SIG-M5 (cell line): ENCODE measurements at places on chromosomes 16 and 17.

- DNase-seq: no peak
These were observed 118.4 kb downstream of the COPRS start for GRCh38 chr17:31740611-31741082.

DNA sequence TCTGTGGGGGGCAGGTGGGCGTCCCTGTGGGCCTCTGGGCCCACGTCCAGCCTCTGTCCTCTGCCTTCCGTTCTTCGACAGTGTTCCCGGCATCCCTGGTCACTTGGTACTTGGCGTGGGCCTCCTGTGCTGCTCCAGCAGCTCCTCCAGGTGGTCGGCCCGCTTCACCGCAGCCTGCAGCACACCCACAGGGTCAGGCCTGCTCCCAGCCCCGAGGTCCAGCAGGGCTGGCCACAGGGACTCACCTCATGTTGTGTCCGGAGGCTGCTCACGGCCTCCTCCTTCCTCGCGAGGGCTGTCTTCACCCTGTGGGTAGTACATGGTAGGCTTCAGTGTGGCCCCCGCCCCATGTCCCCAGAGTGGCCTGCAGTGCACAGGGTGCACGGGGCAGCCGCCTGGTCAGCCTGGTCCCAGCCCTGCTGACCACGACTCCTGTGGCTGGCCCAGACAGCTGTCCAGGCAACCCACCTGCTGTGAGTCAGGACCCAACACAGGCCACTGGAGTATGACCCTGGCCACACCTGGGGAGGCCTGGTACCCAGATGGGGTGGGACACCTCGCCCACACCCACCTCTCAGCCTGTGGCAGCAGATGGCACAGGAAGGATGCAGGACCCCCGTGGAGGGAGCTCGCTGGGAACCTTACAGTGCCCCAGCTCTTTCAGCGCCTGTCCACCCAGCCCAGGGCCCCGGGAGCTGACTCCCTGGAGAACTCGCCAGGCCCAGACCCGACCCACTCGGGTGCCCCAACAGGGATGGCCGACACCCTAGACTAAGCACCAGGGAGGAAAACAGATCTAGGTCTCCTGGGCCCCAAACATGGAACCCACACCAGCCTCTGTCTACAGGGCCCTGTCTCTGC lies 23.9 kb upstream of the AATK start:
- no peak for DNase-seq

GRCh38 chr17:37162800-37163199 lies 213.0 kb upstream of the C17orf78 start:
- no peak for DNase-seq

- no peak for DNase-seq
These were observed 217.0 kb downstream of the CCDC182 start for GRCh38 chr17:57528058-57528451.

GRCh38 chr16:84617041-84617790 lies 662 bp downstream of the COTL1 start:
- no peak for DNase-seq

DNA sequence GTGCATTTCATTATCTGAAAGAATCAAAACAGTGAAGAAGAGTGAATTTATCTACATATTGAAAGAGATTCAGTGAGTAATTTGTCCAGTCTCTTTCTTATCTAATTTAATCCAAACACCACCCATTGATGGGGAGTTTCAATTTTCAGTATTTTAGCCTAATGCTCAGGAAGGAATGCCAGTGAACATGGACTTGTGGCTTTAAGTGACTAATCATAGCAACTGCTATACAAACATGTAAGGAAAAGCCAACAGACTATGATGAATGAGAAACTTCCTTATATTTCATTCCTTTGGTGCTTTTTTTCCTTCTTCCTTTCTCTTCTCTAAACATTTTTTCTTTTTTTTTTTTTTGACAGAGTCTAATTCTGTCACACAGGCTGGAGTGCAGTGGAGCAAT lies 885.8 kb downstream of the KCNJ2 start:
- DNase-seq: no peak

DNA sequence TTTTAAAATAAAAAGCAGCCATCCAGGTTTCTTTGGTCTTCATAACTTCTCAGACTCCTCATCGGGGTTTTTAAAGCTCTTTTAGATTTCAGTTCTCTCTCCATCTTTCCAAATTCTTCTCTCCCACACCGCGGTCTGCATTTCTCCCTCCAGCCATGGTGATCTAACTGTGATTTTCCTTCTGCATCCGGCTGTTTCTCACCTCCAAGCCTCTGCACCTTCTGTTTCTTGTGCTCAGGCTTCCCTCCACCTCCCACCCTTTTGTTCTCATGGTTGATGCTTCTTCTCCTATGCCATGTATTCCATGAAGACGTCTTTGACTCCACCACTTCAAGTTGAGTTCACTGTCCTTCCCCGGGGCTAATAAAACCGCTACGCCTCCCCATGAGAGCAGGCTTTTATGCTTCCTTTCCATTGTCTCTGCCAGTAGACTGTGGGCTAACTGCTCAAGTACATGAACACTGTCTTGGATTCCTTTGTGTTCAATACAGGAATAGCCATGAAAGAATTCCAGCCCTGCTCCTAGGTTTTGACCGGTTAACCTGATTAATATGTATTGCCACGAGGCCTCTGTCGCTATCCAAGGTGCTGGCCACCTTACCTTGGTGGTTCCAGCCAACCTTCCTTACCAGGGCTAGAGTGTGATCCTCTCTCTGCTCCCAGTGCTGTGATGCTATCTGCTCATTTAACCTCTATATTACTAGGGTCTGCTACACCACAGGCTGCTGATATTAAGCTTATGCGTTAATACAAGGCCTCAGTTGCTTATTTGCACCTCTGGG lies 625.1 kb downstream of the HS3ST4 start:
- DNase-seq: no peak

- DNase-seq: peak; percentile 65
These were observed 7.7 kb upstream of the GINS3 start for GRCh38 chr16:58384437-58385055.

GRCh38 chr17:73628642-73629552 lies 15.3 kb downstream of the SDK2 start:
- DNase-seq: no peak

GRCh38 chr17:82892899-82893565 lies 53.2 kb upstream of the ZNF750 start:
- no peak for DNase-seq
